ENCODE measurements at places on chromosomes 12 and 14. TPM values are rescaled to one million over a fixed set of nuclear protein-coding genes. Genes with fewer than 3 reads are reported as not detected.

GRCh38 chr14:72305561-72305960, 373.3 kb downstream of the RGS6 start:
- DNase-seq, result no peak

- peak; percentile 45 for DNase-seq
Measured at GRCh38 chr12:13275241-13276085, 78.9 kb downstream of the EMP1 start.

GRCh38 chr14:53519137-53519536, 366.0 kb upstream of the DDHD1 start:
- no peak for DNase-seq

GRCh38 chr14:69637503-69638031, 26.2 kb downstream of the SUSD6 start:
- no peak for DNase-seq

DNA sequence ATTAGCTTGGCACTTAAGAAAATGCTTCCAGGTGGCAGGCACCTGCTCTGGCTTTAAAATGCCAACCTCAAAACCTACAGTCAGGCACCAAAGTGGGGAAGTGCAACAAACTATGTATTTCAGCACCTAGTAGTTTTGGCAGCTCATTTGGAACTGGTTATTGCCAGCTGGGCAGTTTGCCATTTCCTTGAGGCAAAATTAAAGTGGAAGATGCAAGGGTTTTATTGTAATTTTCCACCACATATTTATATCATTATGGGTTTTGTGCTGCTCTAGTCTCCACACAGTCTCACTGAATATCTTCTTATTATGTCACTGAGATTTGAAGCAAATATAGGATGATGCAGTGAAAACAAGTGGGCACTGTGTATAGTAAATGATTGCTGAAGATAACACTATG, 117.0 kb downstream of the PRKD1 start:
- DNase-seq, result peak; percentile 41

DNA sequence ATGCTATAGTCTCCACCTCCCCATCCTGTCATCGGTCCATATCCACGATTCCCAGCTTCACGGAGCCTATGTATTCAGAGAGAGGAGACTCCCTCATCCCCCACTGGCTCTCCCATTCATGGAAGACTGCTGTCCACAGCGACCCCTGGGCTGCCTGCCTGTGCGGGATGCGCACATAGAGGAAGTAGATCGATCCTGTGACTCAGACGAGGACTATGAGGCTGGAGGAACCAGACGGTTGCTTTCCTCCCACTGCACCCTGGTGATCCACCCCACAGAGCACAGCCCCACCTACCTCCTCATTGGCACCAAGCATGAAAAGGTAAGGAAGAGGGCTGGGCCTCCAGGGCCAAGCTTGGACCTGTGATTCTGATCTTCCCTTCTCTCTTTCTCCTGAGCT, 24.4 kb downstream of the PIGH start:
- DNase-seq, result peak; percentile 5

DNA sequence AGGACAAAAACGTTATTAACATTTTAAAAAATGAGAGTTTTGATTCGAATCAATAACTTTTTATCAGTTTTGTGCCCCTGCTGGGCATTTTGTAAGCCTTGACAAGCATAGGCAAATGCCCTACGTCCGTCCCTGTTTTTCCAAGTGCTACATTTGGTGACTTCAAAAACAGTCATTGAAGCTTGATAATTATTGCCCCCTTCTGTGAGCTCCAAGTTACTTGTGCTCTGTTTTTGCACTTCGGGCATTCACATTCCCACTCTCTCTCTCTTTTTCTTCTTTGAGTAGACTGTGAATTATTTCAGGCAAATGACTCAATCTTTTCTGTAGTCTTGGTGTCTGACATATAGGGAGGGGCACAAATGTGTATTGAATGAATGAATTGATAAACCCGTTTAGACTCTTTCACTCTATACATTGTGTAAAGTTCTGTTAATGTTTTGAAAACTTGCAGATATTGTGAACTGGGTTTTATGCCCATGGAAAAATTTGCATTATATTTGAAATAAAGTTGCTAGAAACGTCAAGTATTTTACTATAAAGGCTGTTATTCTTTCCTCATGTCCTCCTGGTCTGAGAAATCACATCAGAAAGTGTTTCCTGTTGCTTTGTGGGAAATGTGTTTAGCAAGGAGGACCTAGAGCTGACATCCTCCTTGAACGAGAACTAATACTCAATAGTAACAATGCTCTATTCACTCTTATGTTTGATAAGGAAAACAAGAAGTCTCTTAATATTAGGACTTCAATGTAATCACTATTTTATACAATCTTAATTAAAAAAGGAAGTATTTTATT, 1.4 kb downstream of the APAF1 start:
- DNase-seq, result no peak

GRCh38 chr14:91753501-91754128, 21.7 kb upstream of the CATSPERB start:
- DNase-seq, result no peak

DNA sequence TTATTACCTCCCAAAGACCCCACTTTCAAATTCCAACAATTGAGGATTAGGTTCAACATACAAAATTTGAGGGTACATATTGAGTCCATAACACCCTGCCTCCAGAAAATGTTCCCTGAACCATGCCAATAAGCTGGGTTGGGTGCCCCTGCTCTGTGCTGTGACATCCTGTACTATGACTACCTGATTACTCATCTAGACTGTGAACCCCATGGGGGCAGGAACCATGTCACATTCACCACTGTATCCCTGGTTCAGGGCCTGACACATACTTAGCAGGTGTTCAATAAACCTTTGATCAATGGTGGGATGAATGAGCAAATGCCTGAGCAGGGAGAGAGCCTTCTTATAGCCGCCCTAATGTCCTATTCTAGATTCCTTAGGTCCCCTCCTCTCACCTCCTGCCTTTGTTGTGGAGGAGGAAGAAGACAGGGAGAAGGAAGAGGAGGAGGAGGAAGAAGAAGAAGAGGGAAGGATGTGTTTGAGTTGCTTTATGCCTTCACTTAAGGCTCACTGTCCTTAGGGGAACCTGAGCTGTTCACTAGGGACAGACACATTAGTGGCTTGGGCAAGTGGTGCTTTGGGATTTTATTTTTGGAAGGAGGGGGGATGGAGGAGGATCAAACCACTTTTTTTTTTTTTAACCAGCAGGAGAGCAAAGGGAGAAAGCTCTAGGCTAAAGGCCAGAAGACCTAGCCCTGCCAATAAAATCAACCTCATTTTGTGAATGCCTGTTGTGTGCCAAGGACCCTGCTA, 21.3 kb downstream of the GPR68 start:
- peak; percentile 24 for DNase-seq

- no peak for DNase-seq
Measured at GRCh38 chr12:26642361-26642760, 190.6 kb downstream of the ITPR2 start.

GRCh38 chr12:22631863-22632463, 7.0 kb downstream of the ETNK1 start:
- peak; percentile 33 for DNase-seq

GRCh38 chr12:124687174-124687902, 119.9 kb upstream of the NCOR2 start:
- DNase-seq, result no peak

GRCh38 chr12:28777603-28778365, 371.3 kb upstream of the FAR2 start:
- no peak for DNase-seq

- DNase-seq, result no peak
Measured at GRCh38 chr12:5376591-5377207, 55.2 kb upstream of the NTF3 start.

- no peak for DNase-seq
Measured at GRCh38 chr12:1197264-1198018, 206.4 kb downstream of the ERC1 start.

PZP gene
- total RNA-seq, result 0.26 TPM

GRIN2B gene
- total RNA-seq, result under 0.01 TPM

FGF6 gene
- total RNA-seq, result not detected

OTX2 gene
- total RNA-seq, result not detected
